Gastroesophageal sphincter (tissue), 4 donors: ENCODE measurements at places on chromosomes 13 and 19. TPM values are rescaled to one million over a fixed set of nuclear protein-coding genes. Genes with fewer than 3 reads are reported as not detected.

DNA sequence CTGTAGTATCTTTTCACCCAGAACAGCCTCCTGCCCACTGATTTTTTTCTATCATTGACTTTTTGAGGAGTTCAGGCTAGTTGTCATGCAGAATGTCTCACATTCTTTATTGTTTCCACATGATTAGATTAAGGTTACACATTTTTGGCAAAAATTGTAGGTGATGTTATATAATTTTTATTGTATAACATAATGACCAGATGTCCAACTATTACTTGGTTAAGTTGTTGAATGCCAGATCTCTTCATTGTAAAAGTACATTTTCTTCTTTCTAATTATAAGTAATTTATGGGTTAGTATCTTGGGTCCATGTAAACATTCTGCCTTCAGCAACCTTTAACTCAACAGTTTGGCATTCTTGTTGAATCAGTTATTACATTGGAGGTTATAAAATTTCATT, 138.4 kb downstream of the POSTN start:
- no peaks in the 10 kb centered on the region for H3K4me1 ChIP-seq
- no peak overlapping the region for H3K4me3 ChIP-seq
- no peaks in the 10 kb centered on the region for H3K27me3 ChIP-seq
- H3K27ac ChIP-seq: no peak overlapping the region
- no peaks in the 10 kb centered on the region for H3K36me3 ChIP-seq

DNA sequence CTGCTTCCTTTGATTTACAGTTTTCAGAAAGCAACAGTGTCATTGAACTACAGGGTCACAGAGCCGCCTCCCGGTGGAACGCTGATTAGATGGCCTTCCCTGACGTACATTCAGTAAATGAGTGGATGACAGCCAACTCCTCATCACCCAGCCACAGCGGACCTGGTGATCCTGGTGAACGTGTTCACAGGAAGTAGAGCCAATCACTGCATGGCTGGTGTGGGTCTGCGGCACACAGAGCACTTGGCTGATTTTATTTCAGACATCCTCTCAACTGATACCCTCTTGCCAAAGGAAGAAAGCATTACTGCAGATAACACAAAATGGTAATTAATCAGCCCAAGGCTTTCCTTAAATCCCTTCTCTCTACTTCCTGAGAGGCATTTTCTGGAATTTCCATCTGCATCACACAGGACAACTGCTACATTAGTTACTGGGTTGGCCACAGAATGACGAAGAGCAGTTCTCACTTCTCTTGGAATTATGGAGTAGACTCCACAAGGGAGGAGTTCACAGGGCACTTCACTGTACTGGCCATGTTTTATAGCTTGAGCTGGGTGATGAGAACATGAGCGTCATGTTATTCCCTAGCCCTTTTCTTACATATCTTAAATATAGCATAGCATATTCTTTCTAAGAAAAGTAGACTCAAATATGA, 84.0 kb upstream of the SLC7A1 start:
- no peaks in the 10 kb centered on the region for H3K27me3 ChIP-seq
- H3K4me1 ChIP-seq: no peaks in the 10 kb centered on the region
- H3K36me3 ChIP-seq: no peaks in the 10 kb centered on the region
- ATAC-seq: peak; percentile 63

- no peak overlapping the region for H3K4me3 ChIP-seq
- no peaks in the 10 kb centered on the region for H3K4me1 ChIP-seq
- H3K36me3 ChIP-seq: no peaks in the 10 kb centered on the region
- no peak overlapping the region for H3K27ac ChIP-seq
Measured at GRCh38 chr13:84917252-84917878, 881.9 kb downstream of the SLITRK6 start.

- no peaks in the 10 kb centered on the region for H3K27me3 ChIP-seq
- H3K4me3 ChIP-seq: no peak overlapping the region
- H3K4me1 ChIP-seq: no peaks in the 10 kb centered on the region
- no peak for ATAC-seq
- H3K36me3 ChIP-seq: no peaks in the 10 kb centered on the region
- H3K27ac ChIP-seq: no peak overlapping the region
Measured at GRCh38 chr19:21202865-21203494, 61.1 kb downstream of the ZNF431 start.

DNA sequence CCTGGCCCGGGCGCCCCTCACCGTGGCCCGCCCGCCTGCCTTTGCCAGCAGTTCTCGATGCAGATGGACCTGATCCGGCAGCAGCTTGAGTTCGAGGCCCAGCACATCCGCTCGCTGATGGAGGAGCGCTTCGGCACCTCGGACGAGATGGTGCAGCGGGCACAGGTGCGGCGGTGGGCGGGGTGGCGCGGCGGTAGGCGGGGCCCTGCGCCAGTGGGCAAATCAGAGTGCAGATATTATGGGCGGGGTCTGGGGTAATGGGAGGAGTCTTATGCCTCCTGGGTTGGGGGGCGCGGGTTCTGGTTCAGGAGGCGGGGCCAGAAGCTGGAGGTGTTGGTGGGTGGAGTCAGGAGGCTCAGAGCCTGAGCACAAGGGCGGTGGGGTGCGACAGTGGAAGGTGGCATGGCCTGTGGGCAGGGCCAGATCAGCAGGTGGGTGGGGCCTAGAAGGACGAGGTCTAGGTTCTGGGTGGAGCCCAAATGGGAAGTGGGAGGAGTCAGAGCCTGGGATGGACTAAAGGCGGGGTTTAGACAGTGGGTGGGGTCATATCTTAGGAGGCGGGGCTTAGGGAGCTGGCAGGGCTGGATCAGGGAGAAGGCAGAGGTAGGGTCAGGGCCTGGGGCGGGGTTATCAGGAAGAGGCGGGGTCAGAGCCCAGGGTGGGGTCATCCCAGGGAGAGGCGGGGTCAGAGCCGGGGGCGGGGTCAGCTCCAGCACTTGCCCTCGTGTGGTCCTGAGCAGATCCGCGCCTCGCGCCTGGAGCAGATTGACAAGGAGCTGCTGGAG, 5.6 kb downstream of the APC2 start:
- H3K4me1 ChIP-seq: peaks cover 57% of the 10 kb centered on the region
- no peak overlapping the region for H3K27ac ChIP-seq
- H3K27me3 ChIP-seq: peaks cover 80% of the 10 kb centered on the region
- peaks cover 10% of the 10 kb centered on the region for H3K36me3 ChIP-seq

DNA sequence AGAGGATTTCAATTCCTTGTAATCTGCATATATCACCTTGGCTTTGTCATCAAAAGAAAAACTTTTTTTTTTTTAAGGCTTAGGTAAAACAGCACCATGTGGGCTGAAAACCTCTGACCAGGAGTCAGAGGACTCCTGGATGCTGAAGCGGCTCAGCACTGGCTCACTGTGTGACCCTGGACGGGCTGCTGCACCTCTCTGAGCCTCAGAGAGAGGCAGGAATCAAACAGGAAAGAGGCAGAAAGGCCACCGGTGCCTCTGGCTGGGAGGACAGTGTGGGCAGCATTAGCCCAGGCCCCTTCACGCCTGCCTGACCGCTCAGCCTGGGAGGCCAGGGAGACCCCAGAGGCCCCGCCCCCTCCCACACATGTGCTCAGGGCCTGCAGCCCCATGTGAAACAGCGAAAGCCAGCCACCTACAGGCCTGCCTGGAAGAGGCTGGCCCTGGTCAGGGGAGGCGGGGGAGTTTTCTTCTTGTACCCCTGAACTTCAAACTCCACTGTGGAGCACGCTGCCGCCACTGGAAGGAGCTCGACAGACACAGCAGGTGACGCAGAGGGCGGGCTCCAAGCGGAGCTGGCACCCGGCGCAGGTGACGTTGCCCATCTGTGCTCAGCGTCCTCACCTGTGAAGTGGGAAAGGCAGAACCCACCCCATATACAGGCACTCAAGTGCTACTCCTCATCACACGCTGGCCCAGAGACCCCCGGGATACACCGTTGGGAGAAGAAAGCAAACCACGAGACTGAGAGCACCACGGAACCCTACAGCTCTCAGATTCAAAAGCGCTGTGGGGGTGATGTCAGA, 39.7 kb downstream of the MLLT1 start:
- no peak overlapping the region for H3K27ac ChIP-seq
- no peaks in the 10 kb centered on the region for H3K27me3 ChIP-seq
- ATAC-seq: no peak
- no peak overlapping the region for H3K4me3 ChIP-seq
- no peaks in the 10 kb centered on the region for H3K36me3 ChIP-seq

DNA sequence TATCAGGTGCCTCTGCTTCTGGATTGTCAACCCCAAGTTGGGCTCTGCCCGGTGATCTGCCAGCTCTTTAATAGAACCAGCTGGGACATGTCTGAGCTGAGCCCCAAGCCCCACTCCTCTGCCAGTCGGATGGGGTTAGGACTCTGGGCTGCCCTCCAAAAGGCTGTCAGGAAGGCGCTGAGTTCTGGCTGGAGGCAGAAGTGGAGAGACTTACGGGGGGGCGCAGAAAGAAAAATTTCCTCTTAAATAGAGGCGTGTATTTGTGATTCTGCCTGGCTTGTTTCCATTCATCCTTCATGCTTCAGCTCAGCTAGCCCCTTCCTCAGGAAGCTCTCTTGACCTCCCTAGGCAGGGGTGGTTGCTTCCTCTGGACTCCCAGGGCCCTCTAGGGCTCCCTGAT, 985 bp upstream of the KCNK6 start:
- H3K27ac ChIP-seq: peak overlapping the region; percentile 77
- no peaks in the 10 kb centered on the region for H3K4me1 ChIP-seq
- peaks cover 15% of the 10 kb centered on the region for H3K27me3 ChIP-seq
- no peaks in the 10 kb centered on the region for H3K36me3 ChIP-seq
- ATAC-seq: no peak

DNA sequence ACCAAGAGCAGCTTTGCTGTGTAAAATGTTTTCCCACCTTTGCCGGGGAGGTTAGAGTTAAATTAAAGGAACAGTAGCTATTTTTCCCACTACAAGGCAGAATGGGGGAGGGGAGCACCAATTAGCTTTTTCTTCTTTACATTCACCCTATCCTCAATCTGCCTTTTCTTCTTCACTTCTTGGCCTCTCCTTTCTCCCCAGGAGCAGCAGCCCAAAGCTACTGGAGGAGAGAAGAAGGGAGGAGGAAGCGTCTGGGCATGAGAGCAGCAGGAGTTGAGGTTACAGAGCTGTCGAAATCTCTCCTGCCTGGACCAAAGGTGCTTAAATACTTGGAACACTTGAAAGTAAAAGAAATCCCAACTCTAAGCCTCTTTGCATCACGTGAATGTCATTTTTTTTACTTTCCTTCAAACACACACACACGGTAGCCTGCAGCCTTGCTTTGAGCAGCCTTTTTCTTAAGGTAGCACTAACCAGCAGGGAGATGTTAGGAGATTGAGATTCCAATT, 39.0 kb upstream of the WASF3 start:
- peaks cover 21% of the 10 kb centered on the region for H3K27me3 ChIP-seq
- H3K4me3 ChIP-seq: no peak overlapping the region
- no peaks in the 10 kb centered on the region for H3K4me1 ChIP-seq

DNA sequence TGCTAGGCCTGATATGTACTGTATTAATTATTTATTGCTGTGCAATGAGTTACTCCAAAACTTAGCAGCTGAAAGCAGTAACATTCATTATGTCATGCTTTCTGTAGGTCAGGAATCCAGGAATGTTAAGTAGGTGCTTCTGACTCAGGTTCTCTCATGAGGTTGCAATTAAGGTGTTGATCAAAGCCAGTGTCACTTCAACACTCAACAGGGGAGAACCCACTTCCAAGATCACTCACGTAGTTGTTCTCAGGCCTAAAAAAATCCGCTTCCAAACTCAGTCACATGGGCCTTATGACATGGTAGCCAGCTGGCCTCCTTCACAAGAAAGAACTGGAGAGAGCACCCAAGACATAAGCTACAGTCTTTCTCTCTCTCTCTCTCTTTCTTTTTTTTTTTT, 211.1 kb upstream of the NBEA start:
- no peak for ATAC-seq
- H3K4me1 ChIP-seq: peaks cover 11% of the 10 kb centered on the region
- H3K36me3 ChIP-seq: no peaks in the 10 kb centered on the region
- H3K27ac ChIP-seq: no peak overlapping the region
- H3K27me3 ChIP-seq: no peaks in the 10 kb centered on the region

DNA sequence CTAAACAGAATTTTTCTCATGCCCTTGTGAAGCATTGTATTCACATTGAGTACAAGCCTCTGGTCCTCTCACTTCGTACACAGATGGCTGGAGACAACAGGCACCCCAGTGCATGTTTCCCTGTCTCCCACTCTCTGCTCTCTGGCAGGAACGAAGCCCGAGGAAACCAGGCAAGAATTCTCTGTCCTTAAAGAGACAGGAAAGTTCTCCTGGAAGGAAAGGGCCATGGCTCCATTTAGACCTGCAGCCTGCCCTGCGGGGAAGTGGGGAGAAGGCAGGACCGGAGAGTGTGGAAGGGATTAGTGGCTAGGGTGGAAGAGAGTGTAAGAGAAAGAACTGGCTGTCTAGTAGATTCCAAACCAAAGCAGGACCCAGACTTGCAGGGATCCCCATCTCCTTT, 15.5 kb upstream of the AMER2 start:
- H3K4me3 ChIP-seq: no peak overlapping the region
- no peaks in the 10 kb centered on the region for H3K36me3 ChIP-seq
- no peaks in the 10 kb centered on the region for H3K4me1 ChIP-seq
- ATAC-seq: no peak
- no peak overlapping the region for H3K27ac ChIP-seq
- peaks cover 53% of the 10 kb centered on the region for H3K27me3 ChIP-seq

DNA sequence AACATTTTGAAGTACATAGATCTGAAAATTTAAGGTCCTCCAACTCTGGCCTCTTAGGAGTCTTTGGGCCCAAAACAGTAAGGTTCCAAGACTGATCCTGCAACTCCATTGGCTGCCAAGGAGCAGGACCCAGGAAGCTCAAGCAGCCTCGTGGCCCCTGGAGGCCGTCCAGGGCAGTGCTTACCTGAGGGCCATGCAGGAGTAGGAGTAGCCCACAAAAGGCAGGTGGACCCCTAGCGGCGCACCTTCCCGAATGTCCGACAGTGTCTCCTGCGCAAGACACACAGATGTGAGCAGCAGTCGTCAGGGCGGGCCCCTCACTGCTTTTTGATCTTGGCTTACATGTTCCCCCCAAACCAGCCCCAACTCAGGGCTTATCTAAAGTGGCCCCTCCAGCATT, 5.7 kb upstream of the SIX5 start:
- no peak overlapping the region for H3K4me3 ChIP-seq
- H3K4me1 ChIP-seq: peaks cover 64% of the 10 kb centered on the region
- ATAC-seq: no peak
- no peak overlapping the region for H3K27ac ChIP-seq

DNA sequence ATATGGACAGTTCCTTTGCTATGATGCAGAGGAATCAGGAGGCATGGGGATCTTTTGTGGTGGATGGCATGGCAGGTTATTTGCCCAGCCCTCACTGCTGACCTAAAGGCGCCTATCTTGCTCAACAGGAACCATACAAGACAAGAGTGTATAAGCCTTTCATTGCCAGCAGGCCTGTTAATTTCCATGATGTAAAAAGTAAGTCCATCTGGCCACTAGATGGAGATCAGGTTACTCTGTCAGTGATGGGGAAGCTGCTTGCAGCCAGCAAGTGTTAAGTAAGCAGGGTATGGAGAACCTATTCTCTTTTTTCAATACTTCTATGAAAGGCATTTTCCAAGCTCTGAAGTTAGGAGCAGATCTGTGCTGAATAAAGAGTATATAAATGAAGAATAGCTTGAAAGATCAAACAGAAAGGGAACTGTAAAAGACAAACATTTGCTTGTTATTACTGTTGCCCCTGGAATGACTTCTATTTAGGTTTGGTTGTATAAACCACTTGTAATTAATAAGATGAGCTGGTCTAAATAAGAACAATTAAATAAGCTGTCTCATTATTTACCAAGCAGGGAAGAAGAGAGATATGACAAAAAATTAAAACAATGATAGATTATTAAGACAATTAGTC, 210.9 kb downstream of the RGCC start:
- no peak overlapping the region for H3K4me3 ChIP-seq
- no peak overlapping the region for H3K27ac ChIP-seq
- peaks cover 38% of the 10 kb centered on the region for H3K4me1 ChIP-seq
- ATAC-seq: peak; percentile 93
- H3K27me3 ChIP-seq: no peaks in the 10 kb centered on the region

The IGFL1 gene
- not detected for total RNA-seq

The LGALS14 gene
- not detected for total RNA-seq

The TSSK6 gene
- total RNA-seq: 0.81 TPM

The LRG1 gene
- total RNA-seq: not detected

The KLK12 gene
- 0.54 TPM for total RNA-seq

The CRX gene
- total RNA-seq: not detected
